Fibroblast of gingiva (primary cell): ENCODE measurements at places on chromosomes 11 and 22.

DNA sequence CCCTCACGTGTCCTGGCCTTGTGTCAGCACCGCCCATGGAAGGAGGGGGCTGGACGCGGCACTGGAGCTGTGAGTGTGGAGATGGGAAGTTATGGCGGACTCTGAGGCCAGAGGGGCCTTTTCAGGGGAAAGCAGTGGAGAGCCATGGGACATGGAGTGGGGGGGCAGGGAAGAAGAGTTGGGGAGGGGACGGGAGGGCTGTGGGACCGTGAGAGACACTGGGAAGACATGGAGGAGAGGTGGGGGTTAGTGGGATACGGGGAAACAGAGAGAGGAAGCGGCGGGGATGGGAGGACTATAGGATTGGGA lies 58.2 kb downstream of the FBXO7 start:
- DNase-seq: no peak

DNA sequence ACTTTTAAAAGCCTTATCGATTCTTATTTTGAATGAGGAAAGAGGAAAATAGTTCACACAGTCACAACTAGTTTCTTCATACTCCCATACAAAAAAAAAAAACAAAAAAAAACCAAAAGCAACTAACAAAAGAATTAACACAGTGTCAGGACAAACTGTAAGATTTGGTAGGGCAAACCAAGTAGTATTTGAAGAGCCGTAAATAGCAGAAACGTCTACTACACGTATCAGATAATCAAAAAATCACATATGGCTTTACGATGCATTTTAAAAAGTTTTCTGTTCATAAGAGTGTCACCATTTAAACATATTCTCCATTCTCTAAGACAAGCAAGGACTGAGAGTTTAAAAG lies 2.3 kb downstream of the PICALM start:
- no peak for DNase-seq

- DNase-seq: peak; percentile 69
Measured at GRCh38 chr11:66020618-66021357, 5.5 kb downstream of the CATSPER1 start.

DNA sequence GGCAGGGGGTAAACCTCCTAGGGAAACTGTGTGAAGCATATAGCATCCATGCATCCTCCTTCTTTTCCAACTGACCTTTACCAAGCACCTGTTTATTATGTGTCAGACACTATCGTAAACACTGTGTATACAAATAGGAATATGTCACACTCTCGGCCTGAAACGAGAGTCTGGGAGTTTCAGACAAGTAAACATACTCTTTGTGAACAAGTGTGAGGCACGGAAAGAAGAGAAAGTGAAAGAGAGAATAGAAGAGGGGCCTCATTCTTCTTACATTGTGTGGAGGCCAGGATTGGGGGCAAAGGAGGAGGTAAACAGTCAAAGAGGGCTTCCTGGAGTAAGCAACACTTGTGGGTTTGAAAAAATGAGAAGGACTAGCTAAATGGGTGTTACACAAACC lies 16.4 kb downstream of the CSNK2A3 start:
- DNase-seq: no peak

DNA sequence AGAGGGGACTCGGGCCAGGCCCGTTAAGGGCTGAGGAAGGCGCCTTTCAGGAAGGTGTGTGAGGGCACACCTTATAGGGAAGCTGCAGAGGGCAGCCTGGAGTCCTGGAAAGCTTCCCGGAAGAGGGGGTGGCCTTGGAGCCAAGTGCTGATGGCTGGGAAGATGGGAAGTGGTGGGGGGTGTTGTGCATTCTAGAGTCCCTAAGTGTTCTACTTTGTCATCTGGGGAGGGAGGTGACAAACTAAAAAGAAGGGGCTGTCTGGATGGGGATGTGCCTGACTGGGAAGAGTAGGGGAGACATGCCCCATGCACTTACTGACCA lies 6.8 kb downstream of the ZDHHC8 start:
- DNase-seq: no peak

DNA sequence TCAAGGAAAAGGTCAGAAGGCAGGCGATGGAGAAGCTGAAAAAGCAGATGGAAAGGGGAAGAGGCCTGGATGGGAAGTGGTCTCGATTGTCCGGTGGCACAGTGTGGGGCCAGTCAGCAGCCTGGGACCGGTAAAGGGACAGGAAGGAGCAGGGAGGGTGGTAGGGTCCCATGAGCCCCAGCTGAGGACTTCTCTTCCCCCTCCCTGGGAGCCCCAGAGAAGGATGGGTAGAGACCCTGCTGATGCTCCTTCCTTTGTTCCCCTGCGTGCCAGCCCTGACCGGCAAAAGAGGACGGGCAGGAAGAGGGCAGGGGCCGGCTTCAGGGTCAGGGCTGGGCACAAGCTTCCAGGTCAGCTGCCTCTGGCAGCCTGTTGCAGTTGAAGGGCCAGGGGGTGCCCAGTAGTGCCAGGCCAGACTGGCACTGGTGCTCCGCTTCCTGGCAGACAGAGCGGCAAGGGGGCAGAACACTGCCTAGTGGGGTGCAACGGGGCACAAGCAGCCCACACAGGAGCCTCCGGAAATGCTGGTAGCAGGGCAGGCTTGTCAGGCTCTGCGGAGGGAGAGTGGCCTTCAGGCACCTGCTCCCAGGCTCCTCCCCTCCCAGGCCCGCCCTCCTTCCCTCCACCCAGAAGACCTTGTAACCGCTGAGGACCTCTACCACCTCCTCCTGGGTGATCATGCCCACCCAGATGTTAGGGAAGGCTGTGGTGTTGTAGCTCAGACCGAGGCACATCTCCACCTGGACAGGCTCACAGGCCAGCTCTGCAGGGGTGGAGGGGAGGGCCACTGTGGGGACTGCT lies 739 bp upstream of the C1QTNF5 start:
- no peak for DNase-seq

DNA sequence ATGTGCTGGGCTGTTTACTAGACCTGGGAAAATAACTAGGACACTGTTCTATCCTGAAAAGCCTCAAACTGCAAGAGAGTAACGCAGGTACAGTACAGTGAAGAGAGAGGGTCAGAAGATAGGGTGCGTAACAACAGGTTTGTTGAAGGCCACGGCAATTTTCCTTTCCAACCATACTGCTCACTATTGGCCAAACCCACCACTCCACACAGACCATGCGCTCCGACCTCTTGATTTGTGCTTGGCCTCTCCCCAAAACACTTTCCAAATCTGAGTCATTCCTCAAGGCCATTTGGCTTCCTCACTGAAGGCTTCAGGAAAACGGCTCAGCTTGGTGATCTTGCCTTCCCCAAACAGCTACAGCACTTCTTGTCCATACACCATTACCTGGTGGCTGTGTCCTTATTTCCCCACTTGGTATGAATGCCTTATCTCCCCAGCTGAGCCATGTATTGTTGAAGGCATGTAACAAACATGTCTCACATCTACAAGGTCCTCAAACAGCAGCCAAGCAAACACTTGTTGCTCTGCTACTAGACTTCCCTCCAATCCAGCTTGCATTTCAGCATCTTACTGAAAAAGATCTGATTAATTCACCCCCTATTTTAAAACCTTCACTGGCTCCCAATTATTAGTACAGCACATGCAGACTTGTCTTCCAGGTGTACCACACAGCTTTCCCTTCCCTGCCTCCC lies 40.9 kb downstream of the TCF20 start:
- DNase-seq: peak; percentile 26

DNA sequence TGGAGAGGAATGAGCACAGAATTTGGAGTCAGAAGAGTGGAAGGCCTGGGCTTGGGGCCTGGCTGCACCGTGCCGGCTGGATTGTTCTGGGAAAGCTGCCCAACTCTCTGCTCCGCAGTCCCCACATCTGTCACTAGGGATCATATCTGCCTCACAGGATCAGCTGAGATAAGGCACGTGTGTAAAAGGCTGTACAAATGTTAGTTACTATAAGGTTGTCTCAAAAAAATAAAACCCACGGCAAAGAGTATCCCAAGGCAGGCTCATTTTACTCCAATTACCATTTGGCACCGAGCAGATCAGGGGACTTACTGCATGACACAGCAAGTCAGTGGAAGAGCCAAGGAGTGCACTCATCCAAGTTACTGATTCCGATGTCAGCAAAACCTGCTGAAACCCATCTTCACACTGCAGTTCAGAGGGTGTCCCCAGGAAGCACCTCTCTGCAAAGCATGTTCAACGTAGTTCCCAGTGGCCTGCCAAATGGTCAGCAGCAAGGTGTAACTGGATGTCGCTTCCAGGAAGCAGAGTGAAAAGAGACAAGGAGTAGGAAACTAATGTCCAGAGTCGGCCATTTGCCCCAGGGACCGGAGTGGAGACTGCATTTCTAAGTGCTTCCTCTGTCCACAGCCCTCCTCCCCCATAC lies 18.1 kb upstream of the MRTFA start:
- DNase-seq: peak; percentile 86

DNA sequence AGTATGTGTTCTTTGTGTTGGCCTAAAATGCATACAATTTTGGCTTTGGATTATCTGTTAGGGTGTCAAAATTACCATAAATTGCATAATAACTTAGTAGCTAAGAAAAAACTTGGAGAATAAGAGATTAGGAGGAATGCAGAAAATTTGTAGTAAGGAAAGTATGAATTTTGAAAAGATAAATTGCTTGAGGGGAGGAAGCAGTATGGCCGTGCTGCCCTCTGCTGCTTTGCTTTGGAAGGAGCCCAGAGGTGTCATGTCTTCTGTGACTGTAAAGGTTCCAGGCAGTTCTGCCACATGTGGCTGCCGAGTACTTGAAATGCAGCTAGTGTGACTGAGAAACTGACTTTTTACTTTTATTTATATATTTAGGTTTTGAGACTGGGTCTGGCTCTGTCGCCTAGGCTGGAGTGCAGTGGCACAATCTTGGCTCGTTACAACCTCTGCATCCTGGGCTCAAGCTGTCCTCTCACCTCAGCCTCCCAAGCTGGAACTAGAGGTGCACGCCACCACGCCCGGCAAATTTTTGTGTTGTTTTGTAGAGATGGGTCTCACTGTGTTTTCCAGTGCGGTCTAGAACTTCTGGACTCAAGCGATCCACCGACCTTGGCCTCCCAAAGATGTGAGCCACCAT lies 1.8 kb downstream of the ADSL start:
- DNase-seq: peak; percentile 62

DNA sequence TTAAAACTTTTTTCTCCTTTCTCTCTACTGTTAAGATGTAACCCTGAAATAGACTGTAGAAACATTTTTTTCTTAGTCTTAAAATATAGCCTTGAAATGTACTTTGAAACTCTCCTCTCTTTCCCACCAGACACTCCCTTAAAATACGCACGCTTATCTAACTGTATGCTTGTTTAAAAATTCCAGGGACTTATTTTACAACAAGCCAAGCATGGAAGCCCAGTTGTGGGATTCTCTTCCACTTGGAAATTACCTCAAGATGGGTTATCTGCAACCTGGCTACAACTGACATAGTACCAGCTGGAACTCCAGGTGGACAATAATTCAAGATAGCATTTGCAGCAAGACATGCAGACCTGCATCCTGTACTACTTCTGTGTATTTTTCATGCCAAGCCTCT lies 12.1 kb upstream of the CHORDC1 start:
- no peak for DNase-seq

DNA sequence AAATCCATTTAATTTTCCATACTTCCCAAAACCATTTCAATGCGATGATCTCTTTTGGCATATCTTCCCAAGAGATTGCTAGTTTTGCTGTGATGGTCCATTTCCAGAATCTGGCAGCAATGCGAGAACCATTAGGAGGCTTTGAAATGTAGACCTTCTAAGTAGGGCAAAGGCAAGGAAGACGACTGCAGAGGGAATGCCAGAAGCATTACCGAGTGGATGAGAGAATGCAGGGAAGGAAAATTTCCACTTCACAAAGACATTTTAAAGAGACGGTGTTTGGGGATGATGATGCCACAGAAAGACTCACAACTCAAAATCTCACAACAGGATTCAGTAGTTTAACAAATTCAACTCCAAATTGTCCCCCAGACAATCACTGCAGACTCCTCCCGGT lies 471 bp upstream of the CEP126 start:
- DNase-seq: peak; percentile 79

DNA sequence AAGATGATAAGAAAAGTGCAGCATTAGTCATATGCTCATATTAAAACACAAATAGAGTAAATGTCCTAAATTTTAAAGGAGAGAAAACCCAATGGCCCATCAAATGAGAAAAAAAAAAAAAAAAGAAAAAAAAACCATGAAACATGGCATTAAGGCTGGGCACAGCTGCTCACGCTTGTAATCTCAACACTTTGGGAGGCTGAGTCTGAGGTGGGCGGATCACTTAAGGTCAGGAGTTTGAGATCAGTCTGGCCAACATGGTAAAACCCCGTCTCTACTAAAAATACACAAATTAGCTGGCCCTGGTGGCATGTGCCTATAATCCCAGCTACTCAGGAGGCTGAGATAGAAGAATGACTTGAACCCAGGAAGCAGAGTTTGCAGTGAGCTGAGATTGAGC lies 515.5 kb upstream of the ANO3 start:
- DNase-seq: no peak

- peak; percentile 73 for DNase-seq
Measured at GRCh38 chr11:123253911-123254310, 58.9 kb upstream of the CLMP start.

GRCh38 chr11:19819148-19819547 lies 106.5 kb downstream of the NAV2 start:
- DNase-seq: no peak

- no peak for DNase-seq
Measured at GRCh38 chr11:69238573-69239351, 55.2 kb upstream of the MYEOV start.

GRCh38 chr11:116415095-116415494 lies 357.7 kb downstream of the BUD13 start:
- DNase-seq: no peak

DNA sequence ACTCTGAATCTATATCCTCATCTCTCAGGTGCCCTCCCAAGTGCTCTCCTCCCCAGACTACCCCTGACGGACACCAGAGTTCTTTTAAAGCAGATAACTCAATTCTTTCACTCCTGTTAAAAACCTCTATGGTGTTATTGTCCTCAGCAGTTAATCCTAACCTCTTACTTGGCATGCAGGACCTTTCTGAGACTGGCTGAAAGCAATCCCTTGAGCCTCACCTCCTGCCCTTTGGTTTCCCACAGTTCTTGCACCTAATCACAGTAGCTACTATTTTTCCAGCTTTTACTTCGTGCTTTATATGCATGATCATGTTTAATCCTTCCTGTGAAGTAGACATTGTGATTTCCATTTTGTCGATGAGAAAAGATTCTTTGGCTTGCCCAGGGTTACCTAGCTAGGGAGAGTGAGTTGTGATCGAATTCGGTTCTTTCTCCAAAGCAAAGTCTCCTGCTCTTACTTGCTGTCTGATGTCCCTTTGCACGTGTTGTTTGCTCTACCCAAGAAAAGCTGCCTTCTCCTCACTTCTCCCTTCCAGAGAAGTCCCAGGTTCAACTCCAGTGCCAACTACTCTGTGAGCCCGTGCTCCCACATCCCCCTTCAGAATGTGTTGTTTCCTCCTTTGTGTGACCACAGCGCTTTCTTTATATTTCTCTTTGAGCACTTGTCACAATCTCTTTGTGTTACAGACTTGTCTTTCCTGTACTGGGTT lies 2.1 kb downstream of the UBE2L3 start:
- no peak for DNase-seq

DNA sequence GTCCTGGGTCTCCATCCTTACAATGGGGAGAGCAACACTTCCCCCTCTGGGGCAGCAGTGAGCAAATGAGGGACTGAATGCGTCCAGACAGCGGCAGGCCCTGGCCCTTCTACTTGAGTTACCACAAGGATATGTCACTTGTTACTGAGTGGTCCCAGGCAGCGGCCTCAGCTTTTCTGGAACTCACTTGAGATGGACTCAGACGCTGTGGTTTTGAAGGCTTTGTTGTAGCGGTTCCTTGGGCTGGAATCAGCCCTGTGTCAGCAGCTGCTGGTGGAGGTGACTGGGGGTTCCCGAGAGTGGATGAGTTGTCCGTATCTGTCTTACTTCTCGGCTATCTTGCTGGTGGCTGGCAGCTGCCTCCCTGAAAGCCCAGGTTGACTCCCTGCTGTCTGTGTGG lies 77.0 kb downstream of the MICAL2 start:
- no peak for DNase-seq

GRCh38 chr11:78929906-78930220 lies 355.2 kb upstream of the NARS2 start:
- no peak for DNase-seq
